ENCODE measurements at places on chromosomes 7 and 10.

DNA sequence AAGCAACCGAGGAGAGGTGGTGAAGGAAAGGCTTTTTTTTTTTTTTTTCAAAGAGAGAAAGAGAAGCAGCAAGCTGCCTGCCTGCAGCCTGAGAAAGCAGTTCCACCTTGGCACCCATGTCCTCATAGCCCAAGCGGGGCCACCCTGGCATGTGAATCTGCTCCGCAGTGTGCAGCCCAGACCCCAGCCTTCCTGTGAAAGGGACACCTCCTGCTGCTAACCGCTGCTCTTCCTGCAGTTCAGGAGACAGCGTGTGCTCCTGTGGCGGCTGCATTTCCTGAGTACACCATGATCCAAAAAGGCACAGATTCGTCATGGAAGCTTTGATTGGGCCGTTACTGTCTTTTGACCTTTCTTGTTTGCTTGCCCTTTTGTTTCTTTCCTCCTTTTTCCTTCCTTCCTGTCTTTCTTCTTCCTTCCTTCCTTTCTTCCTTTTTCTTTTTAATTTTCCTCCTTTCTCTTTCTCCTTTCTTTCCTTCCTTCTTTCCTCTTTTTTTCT lies 38.1 kb downstream of the IKZF1 start:
- peak; percentile 44 for DNase-seq

- no peak for DNase-seq
Observed at GRCh38 chr7:140495514-140496097, 16.3 kb upstream of the MKRN1 start.

DNA sequence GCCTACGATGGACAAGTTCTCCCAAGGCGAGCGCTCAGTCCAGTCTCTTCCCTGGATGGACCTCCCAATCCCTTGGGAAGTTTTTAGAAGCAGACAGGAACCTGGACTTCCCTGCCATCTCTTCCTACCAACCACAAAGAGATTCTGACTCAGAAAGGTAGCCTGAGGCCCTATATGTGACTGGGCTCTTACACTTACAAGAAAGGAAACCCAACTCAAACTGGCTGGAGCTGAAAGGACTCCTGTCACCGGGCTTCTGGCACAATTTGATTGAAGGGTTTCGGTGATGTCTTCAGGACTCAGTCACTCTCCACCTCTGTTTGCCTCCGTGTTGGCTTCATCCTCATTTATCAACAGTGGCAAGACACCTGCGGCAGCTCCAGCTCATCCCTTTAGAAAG lies 3.7 kb upstream of the COL13A1 start:
- DNase-seq, result no peak

DNA sequence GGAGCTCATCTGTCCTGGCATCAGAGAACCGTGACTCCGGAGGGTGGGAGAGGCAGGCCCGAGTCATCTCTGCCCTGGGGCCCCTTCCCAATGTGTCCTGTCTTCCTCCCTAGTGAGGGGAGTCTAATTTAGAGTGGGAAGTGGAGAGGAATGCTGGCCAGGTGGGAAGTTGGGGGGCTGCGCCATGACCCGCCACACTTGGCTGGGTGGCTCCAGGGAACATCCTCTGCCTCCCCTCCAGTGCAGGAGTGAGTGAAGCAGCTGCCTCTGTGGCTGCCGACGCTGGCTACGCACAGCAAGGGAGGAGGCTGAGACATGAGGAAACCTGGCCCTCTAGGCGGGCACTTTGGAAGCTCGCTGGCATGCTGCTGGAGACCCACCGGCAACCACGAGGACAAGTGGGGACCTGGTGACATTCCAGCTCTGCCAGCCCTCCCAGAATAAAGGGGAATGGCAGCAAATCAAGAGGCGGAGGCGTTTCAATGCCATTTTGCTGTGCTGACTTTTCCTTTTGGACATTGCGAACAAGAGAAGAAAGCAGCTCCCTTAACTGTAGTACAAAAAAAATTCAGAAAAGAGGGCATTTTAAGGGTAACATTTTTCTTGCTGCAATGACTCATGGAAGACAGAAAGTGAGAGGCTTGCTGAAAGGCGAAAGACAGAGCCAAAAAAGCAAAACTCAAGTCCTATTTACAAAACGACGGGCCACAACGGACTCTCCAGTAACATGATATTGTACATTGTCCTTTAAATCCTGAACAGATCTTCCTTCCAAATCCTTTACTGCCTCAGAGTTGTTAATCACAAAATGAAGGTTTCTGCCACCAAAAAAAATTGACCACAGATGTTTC lies 121.2 kb upstream of the PITRM1 start:
- no peak for DNase-seq

GRCh38 chr7:16055263-16055976 lies 365.9 kb downstream of the CRPPA start:
- peak; percentile 33 for DNase-seq

GRCh38 chr7:19958309-19958896 lies 185.0 kb upstream of the TMEM196 start:
- DNase-seq, result no peak

GRCh38 chr10:59905066-59905730 lies 1.2 kb downstream of the CCDC6 start:
- DNase-seq, result no peak

DNA sequence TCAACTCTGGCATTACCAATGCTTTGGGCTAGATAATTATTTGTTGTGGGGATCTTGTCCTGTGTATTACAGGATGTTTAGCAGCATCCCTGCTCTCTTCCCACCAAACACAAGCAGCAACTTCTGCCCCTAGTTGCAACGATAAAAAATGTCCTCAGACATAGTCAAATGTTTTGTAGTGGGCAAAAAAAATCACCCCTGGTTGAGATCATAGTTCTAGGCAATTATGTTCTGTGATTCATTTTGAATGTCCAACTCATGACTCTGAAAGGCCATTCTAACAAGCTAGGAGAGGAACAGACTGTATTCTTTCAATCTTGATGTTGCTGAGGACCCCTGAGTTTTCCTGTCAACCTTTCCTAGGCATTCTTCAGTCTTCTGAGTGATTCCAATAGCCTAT lies 79.5 kb downstream of the RTKN2 start:
- no peak for DNase-seq

DNA sequence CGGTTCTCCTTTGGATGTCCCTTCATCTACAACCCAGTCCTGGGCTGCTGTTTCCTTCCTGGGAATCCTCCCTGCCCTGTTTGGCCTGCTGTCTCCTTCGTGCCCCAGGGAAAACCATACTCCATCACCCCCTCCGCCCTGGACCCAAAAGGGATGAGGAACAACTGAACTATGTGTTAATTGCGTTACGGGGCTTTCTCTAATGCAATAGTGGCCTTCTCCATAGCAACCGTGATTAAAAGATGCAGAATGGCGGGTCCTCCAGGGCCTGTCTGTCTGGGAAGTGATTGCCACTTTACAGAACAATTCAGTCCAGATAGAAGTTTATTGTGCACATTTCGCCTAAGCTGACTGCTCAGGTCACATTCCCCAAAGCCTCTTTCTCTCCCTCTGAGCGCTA lies 112.0 kb upstream of the FGFR2 start:
- no peak for DNase-seq

DNA sequence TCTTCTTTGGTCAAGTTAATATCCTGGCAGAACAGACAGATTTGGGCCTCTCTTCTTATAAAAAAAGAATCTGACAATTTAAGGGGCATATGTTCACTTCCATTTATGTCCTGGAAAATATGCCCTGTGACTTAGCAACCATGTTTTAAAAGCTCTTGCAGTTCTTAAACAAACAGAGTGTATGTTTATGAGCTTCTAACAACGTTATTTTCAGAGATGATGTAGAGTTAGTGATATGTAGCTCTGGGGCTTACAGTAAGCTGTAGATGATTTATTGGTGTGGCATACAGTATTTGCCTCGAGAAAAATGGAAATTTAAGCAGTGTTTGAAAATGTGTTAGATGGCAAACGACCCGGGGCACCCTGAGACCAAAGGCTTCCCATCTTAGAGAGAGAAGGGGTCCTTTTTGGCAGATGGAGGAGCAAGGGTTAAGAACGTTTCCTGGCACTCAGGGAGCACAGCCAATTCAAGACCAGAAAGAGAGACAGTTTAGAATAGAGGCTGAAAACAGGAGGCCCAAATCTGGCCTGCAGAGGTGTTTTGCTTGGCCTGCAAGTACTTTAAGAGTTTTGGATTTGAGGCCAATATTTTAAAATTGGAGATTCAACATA lies 397.5 kb downstream of the KCNMA1 start:
- DNase-seq, result no peak

- DNase-seq, result no peak
Observed at GRCh38 chr7:389911-390601, 100.1 kb downstream of the FOXL3 start.
